ENCODE measurements at places on chromosomes 3 and 15. TPM values are rescaled to one million over a fixed set of nuclear protein-coding genes. Genes with fewer than 3 reads are reported as not detected.

DNA sequence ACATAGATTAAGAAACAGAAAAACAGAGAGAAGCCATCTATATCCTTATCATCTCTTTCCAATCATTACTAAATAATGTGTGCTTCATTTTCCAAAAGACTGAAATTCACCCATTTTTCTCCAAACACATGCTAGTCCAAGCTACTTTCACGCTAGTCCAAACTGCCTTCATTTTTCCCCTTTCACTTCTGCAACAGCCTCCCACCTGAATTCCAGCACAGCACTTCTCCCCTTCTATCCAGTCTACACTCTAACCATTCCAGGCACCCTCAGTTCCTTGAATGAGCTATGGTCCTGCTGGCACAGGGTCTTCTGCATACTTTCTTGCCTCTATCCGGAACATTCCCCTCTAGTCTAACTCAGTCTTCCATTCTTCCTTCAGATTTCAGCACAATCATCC lies 112.0 kb downstream of the THRB start:
- H3K27ac ChIP-seq = no peak overlapping the region
- H3K27me3 ChIP-seq = no peaks in the 10 kb centered on the region
- H3K4me1 ChIP-seq = no peaks in the 10 kb centered on the region
- DNase-seq = no peak

GRCh38 chr3:68142441-68142840 lies 488.0 kb upstream of the SUCLG2 start:
- H3K27ac ChIP-seq = no peak overlapping the region
- no peaks in the 10 kb centered on the region for H3K4me1 ChIP-seq
- no peaks in the 10 kb centered on the region for H3K36me3 ChIP-seq
- no peak overlapping the region for H3K4me3 ChIP-seq
- no peak for DNase-seq

- DNase-seq = no peak
- no peak overlapping the region for H3K27ac ChIP-seq
These were observed 47.5 kb downstream of the FEZF2 start for GRCh38 chr3:62325896-62326295.

- no peak overlapping the region for H3K27ac ChIP-seq
- H3K4me1 ChIP-seq = peaks cover 3% of the 10 kb centered on the region
- peak; percentile 15 for DNase-seq
- H3K36me3 ChIP-seq = no peaks in the 10 kb centered on the region
These were observed 114.7 kb downstream of the ETFA start for GRCh38 chr15:76196269-76197231.

- DNase-seq = no peak
- no peaks in the 10 kb centered on the region for H3K27me3 ChIP-seq
- H3K4me1 ChIP-seq = peaks cover 6% of the 10 kb centered on the region
- no peak overlapping the region for H3K4me3 ChIP-seq
These were observed 11.8 kb upstream of the CYFIP1 start for GRCh38 chr15:22992024-22992326.

DNA sequence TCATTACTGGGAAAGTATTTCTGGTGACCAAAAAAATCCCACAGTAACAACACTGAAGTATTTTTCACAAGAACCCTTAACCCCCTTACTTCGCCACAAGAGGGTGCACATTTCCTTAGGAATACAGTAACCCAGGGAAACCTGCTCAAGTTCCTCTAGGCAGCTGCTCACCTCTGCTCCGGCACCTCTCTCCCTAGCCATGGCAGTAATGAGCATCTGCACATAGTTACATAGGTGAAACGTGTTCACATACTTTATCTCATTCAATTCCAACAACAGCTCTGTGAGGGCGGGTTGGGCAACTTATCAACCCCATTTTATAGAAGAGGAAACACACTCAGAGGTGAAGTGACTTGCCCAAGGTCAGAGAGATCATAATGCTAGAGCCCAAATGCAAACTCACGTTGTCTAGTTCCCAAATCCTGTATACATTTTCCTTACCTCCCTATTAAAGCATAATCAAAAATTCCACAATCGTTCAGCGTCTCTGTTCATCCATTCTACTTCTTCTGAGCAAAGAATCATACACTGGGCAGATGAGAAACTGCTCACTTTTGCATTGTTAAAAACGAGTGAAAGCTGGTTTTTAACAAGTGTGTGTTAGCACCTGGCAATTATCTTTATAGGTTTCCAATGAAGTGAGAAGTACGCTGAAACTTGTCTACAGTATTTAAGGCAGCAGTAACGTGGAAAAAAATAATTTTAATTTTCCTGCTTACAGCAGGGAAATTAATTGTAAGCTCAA lies 90.7 kb downstream of the IGF2BP2 start:
- peak overlapping the region; percentile 7 for H3K27ac ChIP-seq
- DNase-seq = no peak
- peaks cover 14% of the 10 kb centered on the region for H3K4me1 ChIP-seq
- no peaks in the 10 kb centered on the region for H3K27me3 ChIP-seq

PEX11A gene
- polyA plus RNA-seq = 0.75 TPM
